Right atrium auricular region (tissue), 2 donors: ENCODE measurements at places on chromosomes 5 and 9. TPM values are rescaled to one million over a fixed set of nuclear protein-coding genes. Genes with fewer than 3 reads are reported as not detected.

GRCh38 chr9:89923961-89924504, 319.2 kb downstream of the GADD45G start:
- DNase-seq: peak; percentile 55
- no peak overlapping the region for H3K27ac ChIP-seq
- no peaks in the 10 kb centered on the region for H3K36me3 ChIP-seq
- no peaks in the 10 kb centered on the region for H3K27me3 ChIP-seq

DNA sequence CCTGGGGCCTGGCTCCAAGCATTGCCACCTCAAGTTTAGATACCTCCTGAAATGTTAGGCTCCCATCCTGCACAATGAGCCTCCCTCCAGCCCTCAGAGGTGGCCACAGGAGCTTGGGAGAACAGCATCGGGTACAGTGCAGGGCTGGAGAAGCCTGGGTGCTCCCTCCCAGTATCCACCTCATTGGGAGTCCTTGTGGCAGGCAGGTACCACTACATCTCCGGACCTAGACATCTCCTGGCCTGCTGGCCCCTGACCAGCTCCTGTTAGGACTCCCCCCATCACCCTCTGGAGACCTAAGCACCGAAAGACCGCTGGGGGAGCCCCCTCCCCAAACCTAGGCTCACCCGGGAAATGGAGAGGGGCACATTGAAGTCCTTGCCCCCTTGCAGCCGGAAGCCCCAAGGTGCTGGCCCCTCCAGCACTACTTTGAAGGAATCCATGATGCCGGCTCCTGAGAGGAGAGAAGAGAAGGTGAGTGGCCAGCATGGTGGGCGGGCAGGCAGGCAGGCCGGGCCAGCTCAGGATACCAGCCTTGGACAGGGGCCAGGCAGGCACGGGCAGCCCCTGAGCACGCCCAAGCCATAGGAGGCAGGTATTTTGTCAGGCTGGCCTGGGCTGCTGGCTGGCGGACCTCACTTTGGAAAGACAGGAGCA, 1.2 kb downstream of the PDLIM7 start:
- H3K36me3 ChIP-seq: peaks cover 26% of the 10 kb centered on the region
- peak overlapping the region; percentile 88 for H3K4me3 ChIP-seq
- no peaks in the 10 kb centered on the region for H3K4me1 ChIP-seq
- no peak for DNase-seq

- H3K27me3 ChIP-seq: no peaks in the 10 kb centered on the region
- H3K36me3 ChIP-seq: no peaks in the 10 kb centered on the region
- no peak for DNase-seq
- H3K4me1 ChIP-seq: no peaks in the 10 kb centered on the region
Measured at GRCh38 chr5:111223787-111224560, at the start of gene CAMK4. CAMK4 (plus strand) TSS chr5:111224384; CDS start chr5:111224484, 100 bp downstream.

- H3K27ac ChIP-seq: no peak overlapping the region
- no peak overlapping the region for H3K4me3 ChIP-seq
- H3K36me3 ChIP-seq: peaks cover 47% of the 10 kb centered on the region
- H3K4me1 ChIP-seq: no peaks in the 10 kb centered on the region
- H3K27me3 ChIP-seq: no peaks in the 10 kb centered on the region
- no peak for DNase-seq
Measured at GRCh38 chr5:14339468-14339867, 196.3 kb downstream of the TRIO start.

DNA sequence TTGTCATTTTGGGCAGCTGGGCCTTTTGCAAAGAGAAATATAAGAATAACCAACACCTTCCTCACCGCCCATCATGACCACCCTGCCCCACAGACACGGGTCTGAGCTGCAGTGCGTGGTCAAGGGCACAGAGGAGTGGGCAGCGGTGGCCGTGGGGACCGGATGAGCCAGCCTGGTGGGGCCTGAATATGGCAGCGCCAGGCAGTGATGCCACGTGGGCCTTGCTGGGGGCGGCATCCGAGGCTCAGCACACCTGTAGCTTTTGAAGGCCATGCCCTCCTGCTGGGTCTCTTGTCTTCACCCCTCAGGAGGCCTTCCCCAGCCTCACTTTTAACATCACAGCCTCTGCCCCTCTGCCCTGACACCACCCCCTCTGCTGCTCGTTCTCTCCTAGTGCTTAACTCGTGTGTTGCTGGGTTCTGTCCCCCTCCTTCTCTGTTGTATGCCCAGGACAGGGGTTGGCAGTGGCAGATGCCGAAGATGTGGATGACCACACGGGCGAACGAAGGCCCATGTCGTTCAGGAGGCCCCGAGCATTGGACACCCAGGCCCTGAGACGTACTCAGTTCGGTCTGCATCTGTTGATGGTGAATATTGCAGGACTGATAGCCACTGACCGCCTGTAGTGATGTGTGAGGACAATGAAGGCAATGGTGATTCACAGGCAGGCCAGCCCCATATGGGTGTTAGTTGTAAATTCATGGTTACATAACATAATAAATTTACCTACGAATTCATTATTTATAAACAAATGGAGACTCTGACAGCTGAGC, 46.0 kb downstream of the AHRR start:
- no peaks in the 10 kb centered on the region for H3K36me3 ChIP-seq
- DNase-seq: peak; percentile 32
- no peak overlapping the region for H3K27ac ChIP-seq
- no peaks in the 10 kb centered on the region for H3K27me3 ChIP-seq
- no peaks in the 10 kb centered on the region for H3K4me1 ChIP-seq

The NDST1 gene
- 91.8 TPM for total RNA-seq

The CCL19 gene
- 0.63 TPM for total RNA-seq

The LRRC70 gene
- total RNA-seq: 1.9 TPM

The MOB3B gene
- total RNA-seq: 0.85 TPM

The ZBTB5 gene
- 9.9 TPM for total RNA-seq

The AGXT2 gene
- total RNA-seq: not detected
